ENCODE measurements at places on chromosomes 4 and X. TPM values are rescaled to one million over a fixed set of nuclear protein-coding genes. Genes with fewer than 3 reads are reported as not detected.

Gene FAM9B
- total RNA-seq, result not detected

Gene TMPRSS11D
- not detected for total RNA-seq

Gene BEX1
- total RNA-seq, result not detected

Gene ARHGEF9
- 19.4 TPM for total RNA-seq

Gene PARM1
- 41.4 TPM for total RNA-seq

Gene HTN3
- total RNA-seq, result not detected

Gene PNMA6E
- total RNA-seq, result not detected

Gene TMPRSS11F
- not detected for total RNA-seq

Gene BTK
- total RNA-seq, result 11.9 TPM

Gene GSX2
- not detected for total RNA-seq

Gene GUCY1B1
- 12.9 TPM for total RNA-seq

Gene GYG2
- total RNA-seq, result 122 TPM

Gene MAGEC3
- not detected for total RNA-seq

Gene SUPT20HL2
- not detected for total RNA-seq
